ENCODE measurements at places on chromosomes 6 and 20. TPM values are rescaled to one million over a fixed set of nuclear protein-coding genes. Genes with fewer than 3 reads are reported as not detected.

The PKHD1 gene
- not detected for polyA plus RNA-seq

The ZSCAN31 gene
- 0.56 TPM for polyA plus RNA-seq

The SIGLEC1 gene
- polyA plus RNA-seq = not detected

The LRRN4 gene
- polyA plus RNA-seq = not detected

The IRAK1BP1 gene
- polyA plus RNA-seq = 1.8 TPM

The IRF4 gene
- 22.9 TPM for polyA plus RNA-seq

The HAO1 gene
- not detected for polyA plus RNA-seq

The MTHFD1L gene
- polyA plus RNA-seq = 1.9 TPM

The GINS1 gene
- polyA plus RNA-seq = 1.2 TPM

The RBBP8NL gene
- polyA plus RNA-seq = not detected

The ARMH2 gene
- polyA plus RNA-seq = 0.50 TPM

The ANKRD66 gene
- not detected for polyA plus RNA-seq

The SLC22A7 gene
- polyA plus RNA-seq = not detected

The FBXO5 gene
- 12.3 TPM for polyA plus RNA-seq

The COX4I2 gene
- polyA plus RNA-seq = 0.38 TPM

The FABP7 gene
- polyA plus RNA-seq = not detected

The TRIM40 gene
- polyA plus RNA-seq = 0.10 TPM

The NKX2-4 gene
- polyA plus RNA-seq = not detected

The RIPOR3 gene
- polyA plus RNA-seq = 3.3 TPM

The SIRPG gene
- polyA plus RNA-seq = 3.2 TPM

The MRPL18 gene
- polyA plus RNA-seq = 108 TPM

The CSTF1 gene
- polyA plus RNA-seq = 29.1 TPM

The PSORS1C2 gene
- not detected for polyA plus RNA-seq

The SSTR4 gene
- polyA plus RNA-seq = not detected

The C20orf144 gene
- polyA plus RNA-seq = not detected

The RNF146 gene
- polyA plus RNA-seq = 16.4 TPM

The SLA2 gene
- 0.68 TPM for polyA plus RNA-seq

The NOTCH4 gene
- polyA plus RNA-seq = 4.9 TPM

The PBOV1 gene
- not detected for polyA plus RNA-seq

The CRISP3 gene
- polyA plus RNA-seq = not detected

The MCHR2 gene
- polyA plus RNA-seq = not detected

The MLIP gene
- not detected for polyA plus RNA-seq

The ADGRF4 gene
- not detected for polyA plus RNA-seq

The TREM2 gene
- not detected for polyA plus RNA-seq

The KCNK17 gene
- not detected for polyA plus RNA-seq

The NMBR gene
- polyA plus RNA-seq = not detected

The ANKRD6 gene
- polyA plus RNA-seq = 6.6 TPM

The REM1 gene
- not detected for polyA plus RNA-seq

The PAK5 gene
- polyA plus RNA-seq = not detected

The HLA-B gene
- polyA plus RNA-seq = 6,901 TPM

The ARMC12 gene
- polyA plus RNA-seq = 0.39 TPM

The MUC22 gene
- not detected for polyA plus RNA-seq

The IL17A gene
- polyA plus RNA-seq = not detected

The MACROD2 gene
- 1.3 TPM for polyA plus RNA-seq

The OPN5 gene
- not detected for polyA plus RNA-seq

The DDX43 gene
- polyA plus RNA-seq = 1.9 TPM

The SIRPA gene
- 0.26 TPM for polyA plus RNA-seq

The WFDC10A gene
- polyA plus RNA-seq = not detected

The TSBP1 gene
- polyA plus RNA-seq = 0.13 TPM

The C6orf58 gene
- not detected for polyA plus RNA-seq

The MAS1L gene
- not detected for polyA plus RNA-seq

The SNAP91 gene
- not detected for polyA plus RNA-seq

Measured in IgD-negative memory B cell (primary cell).